ENCODE measurements at places on chromosomes 11 and 22.

DNA sequence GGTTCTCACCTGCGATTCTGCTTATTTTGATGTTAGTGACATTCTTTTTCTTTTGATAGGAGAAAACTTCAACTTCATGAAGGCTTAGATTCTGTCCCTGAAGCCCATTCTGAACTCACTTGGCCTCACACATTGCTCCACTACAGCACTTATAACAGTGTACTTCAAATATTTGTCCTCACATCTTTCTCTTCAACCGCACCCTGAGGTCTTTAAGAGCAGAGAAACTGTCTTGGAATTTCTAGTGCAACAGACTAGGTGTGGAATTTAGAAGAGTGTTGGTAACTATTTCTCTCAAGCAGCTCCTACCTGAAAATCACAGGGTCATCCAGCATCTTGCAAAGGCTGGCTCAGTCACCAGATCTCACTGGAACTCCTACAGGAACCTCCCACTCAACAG is 7.8 kb downstream of the MRGPRX3 start:
- DNase-seq, result no peak

DNA sequence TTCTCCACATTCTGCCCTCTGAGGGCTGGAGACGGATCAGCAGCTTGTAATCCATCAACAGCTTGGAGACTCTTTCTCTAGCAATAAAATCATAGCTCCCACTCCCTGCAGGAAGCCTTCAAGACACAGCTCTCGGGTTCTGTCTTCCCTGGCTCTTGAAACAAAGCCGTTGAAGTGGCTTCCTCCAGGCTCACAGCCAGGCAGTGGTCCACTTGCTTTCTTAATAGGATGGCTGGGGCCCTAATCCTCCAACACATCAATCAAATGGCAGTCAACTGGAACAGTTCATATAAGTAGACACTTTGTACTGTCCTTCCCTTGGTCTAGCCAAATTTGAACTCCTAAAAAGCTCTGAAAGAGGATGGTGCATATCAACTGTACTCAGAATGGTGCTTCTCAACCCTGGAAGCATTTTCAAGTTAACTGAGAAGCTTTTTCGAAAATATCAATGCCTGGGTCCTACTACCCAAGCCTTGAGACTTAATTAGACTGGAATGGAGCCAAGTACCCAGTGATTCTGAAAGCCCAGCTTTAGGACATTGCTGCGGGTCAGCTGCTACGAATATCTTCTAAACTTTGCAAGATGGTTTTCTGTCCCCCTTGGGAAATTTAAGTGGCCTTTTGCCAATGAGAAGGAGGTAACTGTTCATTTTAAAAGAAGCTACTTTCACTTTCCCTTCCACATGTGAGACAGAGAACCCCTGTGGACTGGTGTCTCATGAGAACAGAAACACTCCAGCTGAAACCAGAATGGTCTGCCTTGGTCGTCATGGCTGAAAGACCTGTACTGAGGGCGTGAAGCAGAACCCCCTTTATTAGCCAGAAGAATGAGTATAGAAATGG is 74.7 kb downstream of the SC5D start:
- DNase-seq, result no peak

DNA sequence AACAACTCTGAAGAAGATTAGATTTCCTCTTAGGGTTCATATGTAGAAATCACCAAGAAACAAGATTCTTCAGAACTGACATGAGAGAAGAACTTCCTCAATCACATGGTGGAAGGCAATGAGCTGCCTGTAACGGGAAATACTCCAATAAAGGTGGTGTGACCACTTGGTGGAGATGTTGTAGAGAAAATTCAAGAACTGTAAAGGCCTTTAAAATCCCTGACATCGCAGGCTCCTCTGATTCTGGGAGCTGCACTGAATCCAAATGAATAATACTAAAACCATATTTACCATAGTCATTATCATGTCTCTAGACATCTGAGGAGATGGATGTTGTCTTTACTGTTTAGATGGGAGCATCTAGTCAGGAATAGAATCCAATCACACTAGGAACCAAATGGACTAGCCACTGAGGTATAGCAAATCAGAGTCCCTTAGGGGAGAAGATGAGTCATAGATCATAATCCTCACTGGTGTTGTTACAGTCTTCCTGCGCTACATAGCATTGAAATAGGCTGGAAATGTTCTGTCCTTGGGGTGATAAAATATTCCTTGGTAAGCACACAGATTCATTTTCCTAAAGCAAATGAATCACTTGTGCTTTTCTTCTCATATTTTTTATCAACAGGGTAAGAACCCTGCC is 321.6 kb upstream of the TENM4 start:
- DNase-seq, result no peak

DNA sequence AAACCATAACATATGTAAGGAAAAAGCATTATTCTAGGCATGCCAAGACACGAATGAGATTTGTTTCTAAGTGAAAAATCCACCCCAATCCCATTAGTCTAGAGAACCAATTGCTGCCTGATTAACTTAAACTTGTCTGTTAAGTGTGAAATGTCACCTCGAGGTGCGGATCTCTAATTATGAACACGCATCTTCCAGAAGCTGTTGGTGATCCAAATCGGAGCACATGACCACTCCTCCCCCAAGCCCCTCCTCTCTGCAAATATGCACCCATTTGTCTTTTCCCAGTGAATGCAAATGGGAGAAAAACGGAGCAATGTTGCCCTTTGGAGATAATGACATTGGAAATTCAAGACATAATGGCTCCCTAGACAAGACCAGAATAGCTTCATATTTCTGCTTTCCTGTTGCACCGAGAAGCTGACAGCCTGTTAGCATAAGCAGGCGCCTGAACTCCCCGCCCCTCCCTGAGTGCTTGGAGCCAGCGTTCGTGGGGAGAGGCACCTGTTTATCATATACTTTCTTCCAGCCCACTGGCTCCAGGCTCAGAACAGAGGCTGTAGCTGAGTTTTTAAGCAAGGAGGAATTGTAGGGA is 6.0 kb upstream of the FXYD6 start:
- DNase-seq, result no peak

GRCh38 chr11:132848336-132848735 is 684.0 kb downstream of the OPCML start:
- DNase-seq, result no peak

DNA sequence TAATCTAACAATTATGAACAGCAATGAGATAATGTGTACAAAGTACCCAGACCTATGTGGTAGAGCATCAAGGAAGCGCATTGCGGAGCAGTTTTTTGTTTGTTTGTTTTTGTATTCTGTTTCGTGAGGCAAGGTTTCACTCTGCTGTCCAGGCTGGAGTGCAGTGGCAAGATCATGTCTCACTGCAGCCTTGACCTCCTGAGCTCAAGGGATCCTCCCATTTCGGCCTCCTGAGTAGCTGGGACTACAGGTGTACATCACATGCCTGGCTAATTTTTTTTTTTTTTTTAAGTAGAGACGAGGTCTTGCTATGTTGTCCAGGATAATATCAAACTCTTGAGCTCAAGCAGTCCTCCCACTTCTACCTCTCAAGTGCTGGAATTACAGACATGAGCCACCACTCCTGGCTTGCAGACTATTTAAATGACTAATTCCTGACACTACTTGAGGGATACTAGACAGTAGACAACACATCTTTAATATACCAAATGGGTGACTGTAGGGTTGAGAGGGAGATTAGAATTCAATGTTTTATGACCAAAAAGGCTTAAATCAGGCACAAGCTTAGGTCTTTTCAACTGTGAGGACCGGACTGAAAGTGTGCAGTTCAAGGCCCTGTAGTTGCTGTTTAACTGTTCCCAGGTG is 12.7 kb downstream of the OR51B4 start:
- DNase-seq, result no peak

DNA sequence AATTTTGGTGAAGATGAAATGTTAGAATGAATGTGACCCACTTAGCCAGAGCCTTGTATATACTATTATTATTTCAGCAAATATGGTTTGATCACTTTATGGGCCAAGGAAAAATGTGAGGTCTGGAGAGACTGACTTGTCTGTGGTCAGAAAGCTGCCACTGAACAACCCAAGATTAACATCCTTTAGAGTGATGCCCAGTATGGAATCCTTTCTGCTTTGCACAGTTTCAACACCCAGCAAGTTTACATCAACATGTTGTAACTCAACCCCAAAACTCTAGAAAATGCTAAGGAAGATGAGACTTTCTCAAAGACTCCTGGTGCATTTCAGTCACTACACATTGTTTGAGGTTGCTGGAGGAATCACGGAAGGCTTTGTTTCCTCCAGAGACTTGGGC is 107.7 kb downstream of the SNX19 start:
- no peak for DNase-seq

DNA sequence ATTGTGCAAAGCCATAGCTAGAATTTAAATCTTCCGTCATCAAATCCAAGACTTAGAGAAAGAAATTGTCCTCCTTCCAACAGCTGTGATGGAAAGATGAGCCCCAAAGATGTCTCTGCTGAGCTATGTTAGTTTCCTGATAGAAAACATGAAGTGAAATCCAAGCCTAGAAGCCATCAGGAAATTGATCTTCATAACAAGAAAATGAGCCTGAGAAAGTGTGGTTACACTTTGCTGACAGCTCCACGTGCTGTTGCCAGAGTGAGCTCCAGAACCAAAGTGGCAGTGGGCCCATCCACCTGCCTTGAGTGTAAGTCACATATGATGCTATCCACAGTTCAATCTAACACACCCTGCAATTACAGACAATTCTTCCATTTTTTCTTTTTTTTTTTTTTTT is 58.0 kb upstream of the UBASH3B start:
- DNase-seq, result no peak

Measured in activated naive CD4-positive, alpha-beta T cell (primary cell).